Activated CD4-positive, alpha-beta T cell treated with anti-CD3 and anti-CD28 coated beads for 1 hour (primary cell): ENCODE measurements at places on chromosomes 12 and 14.

- DNase-seq = no peak
These were observed 239.8 kb upstream of the FAR2 start for GRCh38 chr12:28909291-28909690.

DNA sequence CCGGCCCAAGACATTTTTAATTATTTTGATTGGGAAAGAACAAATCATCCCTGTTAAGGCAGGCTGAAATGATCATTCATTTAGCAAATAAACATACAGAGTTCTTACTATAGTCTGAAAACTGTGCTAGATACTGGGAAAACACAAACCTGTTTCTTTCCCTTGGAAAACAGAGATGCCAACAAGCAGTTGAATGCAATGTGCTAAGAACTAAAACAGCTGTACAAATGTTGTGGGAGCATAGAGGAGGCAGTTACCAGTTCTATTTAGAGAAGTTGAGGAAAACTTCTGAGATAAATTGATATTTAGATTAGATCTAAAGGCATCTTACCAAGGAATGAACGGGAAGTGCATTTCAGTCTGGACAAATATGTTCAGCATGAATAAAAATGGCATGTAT is 3.2 kb upstream of the NECAP1 start:
- DNase-seq = no peak

DNA sequence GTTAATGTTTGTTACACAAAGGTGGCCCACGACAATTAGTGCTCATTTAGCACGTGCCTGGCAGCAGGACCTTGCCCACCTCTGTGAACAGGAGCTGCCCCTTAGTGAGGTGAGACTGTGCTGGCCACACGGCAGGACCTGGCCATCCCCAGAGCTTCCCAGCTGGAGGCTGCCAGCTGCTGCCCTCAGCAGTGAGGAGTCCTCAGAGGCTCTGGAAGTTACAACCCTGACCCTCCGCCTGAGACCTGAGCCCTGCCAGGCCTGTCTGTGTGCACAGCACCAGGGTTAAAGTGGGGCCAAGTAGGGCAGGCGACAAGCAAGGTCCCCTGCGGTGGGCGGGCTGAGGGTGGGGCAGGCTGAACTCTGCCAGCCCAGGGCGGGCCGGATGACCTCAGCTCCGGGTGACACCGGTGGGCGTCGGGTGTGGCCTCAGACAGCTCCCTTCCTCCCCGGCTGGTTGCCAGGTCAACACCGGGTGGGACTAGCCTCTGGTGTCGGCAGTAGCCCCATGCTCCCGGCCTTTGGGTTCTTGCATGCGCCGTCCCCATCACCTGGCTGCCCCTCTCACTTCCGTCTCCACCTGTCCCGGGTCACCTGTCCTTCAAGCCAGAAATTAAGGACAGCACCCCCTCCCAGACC is 9.2 kb upstream of the LBHD2 start:
- DNase-seq = no peak

DNA sequence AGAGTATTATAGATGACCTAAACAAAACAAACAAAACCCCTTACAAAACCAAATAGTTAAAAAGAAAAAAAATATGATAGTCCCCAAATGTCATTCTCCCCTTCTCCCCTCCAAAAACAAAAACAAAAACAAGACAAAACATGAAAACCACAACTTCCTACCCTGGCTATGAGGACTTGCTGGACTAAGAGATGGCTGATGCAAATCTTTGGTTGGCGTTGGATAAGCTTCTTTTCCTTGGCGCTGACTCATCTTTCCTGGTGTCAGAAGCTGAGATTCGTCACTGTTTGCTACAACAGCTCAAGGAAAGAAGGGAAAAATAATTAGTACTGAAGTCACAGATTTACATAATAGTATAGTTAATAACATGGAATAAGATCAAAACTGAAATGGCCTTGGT is 102.5 kb upstream of the BBS10 start:
- no peak for DNase-seq

DNA sequence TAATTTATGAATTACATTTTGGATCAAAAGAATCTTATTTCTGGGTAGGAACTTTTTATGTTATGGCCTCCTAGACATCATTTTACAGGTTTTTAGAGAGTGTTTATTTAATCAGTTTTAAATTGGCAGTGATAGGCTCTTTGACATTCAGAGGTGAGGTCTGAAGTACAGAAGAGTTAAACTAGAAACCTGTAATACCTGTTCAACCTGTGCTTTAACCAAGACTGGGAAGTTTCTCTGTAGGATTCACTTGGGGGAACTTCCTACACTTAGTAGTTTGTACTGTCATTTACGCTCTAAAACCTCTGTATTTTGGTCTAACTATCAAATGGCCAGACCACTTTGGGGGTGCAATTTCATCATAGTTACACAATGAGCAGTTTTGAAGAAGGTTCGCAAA is 35.9 kb downstream of the PLEKHA5 start:
- DNase-seq = no peak

- no peak for DNase-seq
These were observed 103.6 kb downstream of the ATXN7L3B start for GRCh38 chr12:74641262-74641661.

DNA sequence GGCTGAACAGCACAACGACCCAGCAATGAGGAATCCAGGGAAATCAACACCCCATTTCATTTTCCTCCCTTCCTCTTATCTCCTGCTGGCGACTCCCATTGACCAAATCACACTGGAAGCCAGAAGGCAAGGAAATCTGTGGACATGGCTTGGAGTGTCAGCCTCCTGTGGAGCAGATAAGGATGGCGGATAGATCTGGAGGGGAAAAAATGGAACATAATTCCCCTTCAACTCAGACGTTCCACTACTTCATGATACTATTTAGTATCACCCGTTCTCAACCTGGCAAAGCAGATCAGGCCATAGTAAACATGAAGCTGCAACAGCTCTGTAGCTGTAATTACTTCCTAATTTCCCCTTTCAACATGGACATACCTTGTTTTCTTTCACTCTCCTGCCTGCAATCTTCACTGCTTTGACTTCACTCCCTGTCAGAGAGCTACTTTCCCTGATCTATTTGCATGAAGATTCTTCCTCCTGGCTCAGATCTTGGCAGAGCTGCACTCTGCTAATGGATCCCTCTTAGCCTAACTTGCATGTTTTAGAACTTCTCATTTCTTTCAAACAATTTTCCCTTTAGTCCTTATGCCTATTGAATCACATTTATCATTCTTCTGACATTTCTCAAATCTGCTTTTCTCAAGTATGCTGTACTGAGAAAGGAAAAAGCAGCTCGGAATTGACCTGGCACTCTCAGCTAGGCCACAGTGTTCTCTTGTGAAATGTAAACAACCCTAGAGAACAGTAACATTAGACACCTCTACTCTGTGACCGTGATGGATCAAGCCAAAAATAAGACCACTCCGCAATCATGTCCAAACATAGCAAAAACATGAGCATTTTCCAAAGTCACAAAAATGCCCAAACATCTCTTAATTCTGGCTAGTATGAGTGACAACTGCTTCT is 135.1 kb downstream of the ETNK1 start:
- DNase-seq = no peak

DNA sequence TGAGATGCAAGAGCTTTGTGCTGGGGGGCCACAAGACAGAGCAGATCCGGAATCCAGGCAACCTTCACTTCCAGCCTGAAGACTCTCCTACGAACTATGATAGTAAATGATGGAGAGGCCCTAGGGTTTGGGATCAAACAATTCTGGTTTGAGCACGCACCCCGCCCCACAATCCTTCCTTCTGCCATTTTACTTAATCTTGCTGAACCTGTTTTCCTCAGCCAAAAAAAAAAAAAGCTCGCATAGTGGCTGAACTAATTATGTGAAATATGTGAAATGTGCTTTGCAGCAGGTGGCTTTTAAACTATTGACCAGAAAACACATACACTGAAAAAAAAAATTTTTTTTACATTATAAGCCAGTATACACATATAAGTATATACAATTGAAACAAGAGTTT is 667 bp upstream of the ITFG2 start:
- DNase-seq = no peak

DNA sequence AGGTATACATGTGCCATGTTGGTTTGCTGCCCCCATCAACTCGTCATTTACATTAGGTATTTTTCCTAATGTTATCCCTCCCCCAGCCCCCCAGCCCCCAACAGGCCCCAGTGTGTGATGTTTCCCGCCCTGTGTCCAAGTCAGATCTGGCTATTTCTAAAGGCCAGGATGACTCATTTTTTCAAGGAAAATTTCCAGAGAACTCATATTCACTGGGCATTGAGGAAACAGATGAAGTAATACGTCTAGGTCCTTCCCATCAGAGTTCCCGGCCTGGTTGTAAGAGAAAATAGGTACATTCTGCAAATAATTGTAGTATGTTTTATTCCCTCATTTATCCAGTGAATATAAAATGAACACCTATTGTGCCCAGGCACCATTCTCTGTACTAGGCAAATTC is 345.2 kb downstream of the BCL11B start:
- no peak for DNase-seq

GRCh38 chr14:58415636-58416547 is 11.4 kb downstream of the TIMM9 start:
- no peak for DNase-seq

GRCh38 chr14:49306152-49306751 is 279.9 kb downstream of the RPS29 start:
- no peak for DNase-seq

DNA sequence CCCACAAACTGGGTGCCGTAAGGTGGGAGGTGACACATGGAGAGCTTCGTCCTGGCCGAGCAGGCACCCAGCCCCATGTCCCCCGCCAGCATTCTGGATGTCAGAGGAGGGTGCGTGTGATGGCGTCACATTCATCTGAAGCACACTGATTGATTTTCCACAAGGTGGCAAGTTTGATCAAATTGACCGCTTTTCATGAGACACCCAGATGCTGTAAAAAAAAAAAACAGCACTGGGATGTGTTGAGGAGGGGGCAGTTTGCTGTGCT is 24.2 kb downstream of the SLC25A29 start:
- DNase-seq = no peak

- DNase-seq = no peak
These were observed 170.1 kb upstream of the AMIGO2 start for GRCh38 chr12:47249719-47250357.

DNA sequence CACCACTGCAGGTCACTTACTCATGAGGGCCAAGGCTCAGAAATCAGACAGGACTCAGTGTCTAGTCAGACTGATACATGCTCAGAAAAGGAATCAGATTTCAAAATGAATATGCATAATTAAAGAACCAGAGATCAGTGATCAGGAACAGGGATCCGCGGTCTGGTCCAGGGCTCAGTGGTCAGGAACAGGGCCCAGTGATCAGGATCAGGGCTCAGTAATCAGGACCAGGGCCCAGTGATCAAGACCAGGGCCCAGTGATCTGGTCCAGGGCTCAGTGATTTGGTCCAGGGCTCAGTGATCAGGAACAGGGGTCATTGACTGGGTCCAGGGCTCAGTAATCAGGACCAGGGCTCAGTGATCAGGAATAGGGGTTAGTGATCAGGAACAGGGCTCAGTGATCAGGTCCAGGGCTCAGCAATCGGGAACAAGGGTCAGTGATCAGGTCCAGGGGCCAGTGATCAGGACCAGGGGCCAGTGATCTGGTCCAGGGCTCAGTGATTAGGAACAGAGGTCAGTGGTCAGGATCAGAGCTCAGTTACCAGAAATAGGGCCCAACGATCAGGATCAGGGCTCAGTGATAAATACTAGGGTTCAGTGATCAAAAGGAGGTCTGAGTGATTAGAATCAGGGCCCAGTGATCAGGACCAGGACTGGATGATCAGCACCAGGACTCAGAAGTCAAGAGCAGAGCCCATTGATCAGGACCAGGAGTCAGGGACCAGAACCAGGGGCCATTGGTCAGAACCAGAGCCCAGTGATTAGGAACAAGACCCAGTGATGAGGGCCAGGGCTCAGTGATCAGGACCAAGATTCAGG is 175.3 kb downstream of the TMEM121 start:
- no peak for DNase-seq

DNA sequence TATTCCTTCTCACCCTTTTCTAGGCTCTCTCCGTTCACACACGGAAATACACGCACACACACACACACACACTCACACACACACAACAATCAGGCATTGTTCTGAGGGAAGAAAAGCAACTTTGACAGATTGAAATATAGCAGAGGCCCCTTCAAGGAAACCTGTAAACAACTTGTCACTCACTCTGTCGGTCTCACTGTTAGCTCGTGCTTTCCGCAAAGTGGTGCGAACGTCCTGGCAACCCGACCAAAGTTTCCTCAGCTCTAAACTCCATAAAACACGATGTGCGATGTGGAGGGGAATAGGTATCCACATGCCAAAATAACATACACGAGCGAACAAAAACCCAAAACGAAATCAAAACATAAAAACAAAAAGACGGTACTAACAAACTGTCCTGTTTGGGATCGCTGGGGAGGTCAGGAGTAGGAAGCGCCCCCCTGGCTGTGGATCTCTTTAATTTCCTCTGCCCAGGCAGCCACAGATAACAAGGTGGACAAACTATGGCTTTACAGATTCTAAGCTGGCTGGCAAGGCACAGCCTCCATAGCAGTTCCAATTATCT is 822 bp upstream of the SOX5 start:
- DNase-seq = no peak
